ENCODE measurements at places on chromosomes 5 and 9. TPM values are rescaled to one million over a fixed set of nuclear protein-coding genes. Genes with fewer than 3 reads are reported as not detected.
A peak's percentile ranks its signal among the peaks of the same experiment; 100 is the strongest.

- no peak for DNase-seq
Measured at GRCh38 chr5:169097374-169098326, 203.3 kb downstream of the SLIT3 start.

- DNase-seq = no peak
Measured at GRCh38 chr5:78280261-78280660, 14.2 kb downstream of the AP3B1 start.

GRCh38 chr5:54837093-54837492, 148.3 kb downstream of the ESM1 start:
- DNase-seq = peak; percentile 68

DNA sequence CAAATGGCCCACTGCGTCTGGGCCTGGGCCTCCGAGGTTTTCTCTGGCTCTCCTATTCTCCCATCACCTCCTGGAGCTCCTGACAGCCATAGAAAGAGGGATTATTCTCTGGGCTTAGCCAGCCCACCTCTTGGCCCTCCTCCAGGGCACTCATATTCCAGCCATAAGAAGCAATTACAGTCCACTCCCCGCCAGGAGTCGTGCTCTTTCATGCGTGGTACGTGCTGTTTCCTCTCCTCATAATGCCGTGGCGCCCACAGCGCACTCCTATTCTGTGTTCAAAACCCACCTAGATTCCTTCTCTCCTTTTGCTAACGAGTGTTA, 240.8 kb upstream of the ZNF462 start:
- DNase-seq = no peak

DNA sequence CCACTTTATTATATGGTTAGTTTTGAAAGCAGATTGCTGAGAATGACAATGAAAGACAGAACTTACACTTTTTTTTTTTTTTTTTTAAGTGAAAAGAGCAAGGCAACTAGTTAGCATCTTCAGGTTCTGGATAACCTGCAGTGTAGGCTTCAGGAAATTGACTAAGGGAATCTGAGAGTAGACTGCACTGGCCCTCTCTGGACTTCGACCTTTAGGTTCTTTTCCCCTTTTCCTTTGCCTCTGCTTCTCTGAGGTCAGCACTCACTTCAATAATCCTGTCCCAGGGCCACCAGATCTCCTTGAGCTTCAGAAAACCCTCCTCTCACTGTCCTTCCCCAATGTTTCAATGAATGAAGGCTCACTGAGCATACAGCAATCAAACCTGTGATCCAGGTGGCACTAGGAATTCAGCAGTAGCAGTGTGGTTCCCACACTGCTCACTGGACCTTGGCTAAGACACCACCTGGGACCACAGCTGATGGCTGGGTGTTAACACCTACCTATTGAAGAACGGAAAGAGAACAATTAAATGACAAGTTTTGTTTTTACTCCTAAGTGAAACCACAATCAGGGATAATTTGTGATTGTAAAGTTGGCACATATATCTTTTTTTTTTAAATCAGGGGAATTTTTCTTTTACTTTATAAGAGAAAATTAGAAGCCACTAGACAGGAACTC, 85.8 kb upstream of the IL6ST start:
- DNase-seq = no peak

The WHRN gene
- 0.30 TPM for polyA plus RNA-seq
